Stimulated activated CD8-positive, alpha-beta memory T cell treated with anti-CD3 and anti-CD28 coated beads, Interleukin-12 subunit alpha, Interleukin-12 subunit beta, amount 100 ng/mL, for 4 hours (primary cell): ENCODE measurements at places on chromosomes 1 and 21.

- DNase-seq = no peak
These were observed 36.0 kb upstream of the DHCR24 start for GRCh38 chr1:54922921-54923421.

DNA sequence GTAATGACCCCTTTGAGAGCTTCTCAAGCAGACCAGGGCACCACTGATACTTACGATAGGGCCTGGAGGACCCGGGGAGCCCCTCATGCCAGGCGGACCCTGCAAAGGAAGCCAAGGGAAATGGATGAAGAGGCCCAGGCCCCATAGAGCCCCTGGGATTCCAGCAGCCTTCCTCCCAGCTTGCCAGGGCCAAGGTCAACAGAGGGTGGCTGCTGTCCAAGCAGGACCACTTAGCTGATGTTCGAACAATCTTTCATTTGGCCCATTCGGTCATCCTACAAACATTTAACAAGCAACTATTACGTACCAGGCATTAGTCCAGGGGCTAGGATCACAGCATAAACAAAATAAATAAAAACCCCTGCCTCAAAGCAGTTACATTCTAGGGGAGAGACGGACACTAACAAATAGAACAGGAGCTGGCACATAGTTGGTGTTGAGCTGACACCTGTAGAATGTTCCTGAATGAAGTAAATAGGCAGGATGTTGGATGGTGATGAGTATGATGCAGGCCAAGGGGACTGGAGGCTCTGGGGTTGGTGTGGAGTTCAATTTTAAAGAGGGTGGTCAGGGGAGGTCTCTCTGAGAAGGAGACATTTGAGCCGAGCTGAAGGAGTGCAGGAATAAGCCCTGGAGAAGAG is 27.0 kb upstream of the PEF1 start:
- no peak for DNase-seq

DNA sequence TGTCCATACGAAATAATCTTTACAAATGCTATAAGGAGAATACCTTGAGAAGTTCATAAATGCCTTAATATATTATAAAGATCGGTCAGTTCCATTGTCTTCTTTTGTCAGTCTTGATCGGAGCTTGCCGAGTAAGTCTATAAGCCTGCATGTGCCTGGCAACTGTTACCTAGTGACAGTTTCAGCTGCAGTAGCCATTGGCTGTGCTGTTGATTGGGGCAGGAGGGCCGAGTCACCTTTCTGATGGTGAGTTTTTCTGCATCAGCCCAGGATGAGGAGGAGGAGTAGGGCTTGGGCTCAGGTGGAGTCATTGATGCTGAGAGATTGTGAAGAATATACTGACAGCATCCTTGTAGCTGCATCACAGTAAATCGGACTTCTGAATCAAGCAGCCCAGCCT is 1.9 kb upstream of the GPR52 start:
- no peak for DNase-seq

DNA sequence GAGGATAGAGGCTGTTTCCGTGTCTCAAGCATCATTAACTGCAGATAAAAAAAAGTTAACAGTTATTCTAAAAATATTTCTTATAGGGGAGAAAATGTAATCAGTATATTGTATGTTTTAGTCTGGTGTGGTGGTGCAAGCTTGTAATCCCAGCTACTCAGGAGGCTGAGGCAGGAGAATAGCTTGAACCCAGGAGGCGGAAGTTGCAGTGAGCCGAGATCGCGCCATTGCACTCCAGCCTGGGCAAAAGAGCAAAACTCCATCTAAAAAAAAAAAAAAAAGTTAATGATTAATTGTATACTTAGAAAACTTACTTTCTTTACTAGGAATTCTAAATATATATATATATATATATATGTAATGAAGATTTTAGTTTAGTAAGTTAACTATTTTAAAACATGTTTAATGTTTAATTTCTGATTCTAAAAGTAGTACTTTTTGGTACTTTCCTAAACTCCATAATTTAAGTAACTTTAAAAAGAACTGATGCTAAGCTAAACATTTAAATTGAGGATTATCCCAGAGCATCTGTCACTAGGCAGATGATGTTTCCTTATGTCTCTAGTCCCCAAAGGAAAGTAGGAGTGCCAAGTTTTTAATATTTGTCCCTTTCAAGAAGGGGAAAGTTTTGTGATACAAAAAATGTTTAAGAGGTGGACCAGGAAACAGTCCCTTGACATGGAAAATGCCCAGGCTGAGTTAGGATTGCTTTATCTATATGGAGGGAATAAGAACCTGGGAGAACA is 66.3 kb downstream of the DYRK1A start:
- no peak for DNase-seq

DNA sequence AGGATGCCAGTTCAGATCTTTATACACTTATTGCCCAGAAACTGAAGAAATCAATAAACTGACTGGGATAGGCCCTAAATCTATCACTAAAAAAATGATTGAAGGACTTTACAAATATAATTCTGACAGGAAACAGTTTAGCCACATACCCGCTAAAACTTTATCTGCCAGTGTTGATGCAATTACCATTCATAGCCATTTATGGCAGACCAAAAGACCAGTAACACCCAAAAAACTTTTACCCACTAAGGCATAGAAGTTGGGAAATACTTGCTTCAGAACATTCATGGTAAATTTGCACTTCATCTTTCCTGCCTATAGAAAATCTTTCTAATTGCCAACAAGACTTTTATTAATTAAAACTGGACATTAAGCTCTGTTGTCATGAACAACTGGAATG is 15.0 kb upstream of the GPR25 start:
- no peak for DNase-seq

DNA sequence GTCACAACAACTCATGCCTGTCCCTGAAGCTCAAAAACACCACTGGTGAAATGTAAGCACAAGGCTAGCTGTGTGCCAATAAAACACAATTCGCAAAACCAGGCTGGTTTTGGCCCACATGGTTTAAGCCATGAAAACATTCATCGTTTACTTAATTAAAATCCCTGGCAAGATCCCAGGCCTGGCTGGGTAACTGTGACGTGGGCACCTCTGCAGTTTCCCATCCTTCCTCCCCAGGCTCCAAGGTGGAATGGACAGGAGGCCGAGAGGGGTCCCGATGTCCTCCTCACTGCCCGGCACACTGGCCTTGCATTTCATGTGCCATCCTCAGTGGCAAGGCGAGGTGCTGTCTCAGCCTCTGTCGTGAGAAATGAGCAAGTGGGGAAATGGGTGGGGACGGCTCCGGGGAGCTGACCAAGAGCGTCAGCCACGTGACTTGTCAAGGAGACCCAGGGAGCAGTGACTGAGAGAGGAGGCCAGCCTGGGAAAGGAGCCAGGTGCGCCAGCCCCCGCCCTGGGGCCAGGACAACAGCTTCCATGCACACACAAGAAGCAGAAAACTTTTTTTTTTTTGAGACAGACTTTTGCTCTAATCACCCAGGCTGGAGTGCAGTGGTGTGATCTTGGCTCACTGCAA is 153.1 kb upstream of the RAB4A start:
- no peak for DNase-seq

DNA sequence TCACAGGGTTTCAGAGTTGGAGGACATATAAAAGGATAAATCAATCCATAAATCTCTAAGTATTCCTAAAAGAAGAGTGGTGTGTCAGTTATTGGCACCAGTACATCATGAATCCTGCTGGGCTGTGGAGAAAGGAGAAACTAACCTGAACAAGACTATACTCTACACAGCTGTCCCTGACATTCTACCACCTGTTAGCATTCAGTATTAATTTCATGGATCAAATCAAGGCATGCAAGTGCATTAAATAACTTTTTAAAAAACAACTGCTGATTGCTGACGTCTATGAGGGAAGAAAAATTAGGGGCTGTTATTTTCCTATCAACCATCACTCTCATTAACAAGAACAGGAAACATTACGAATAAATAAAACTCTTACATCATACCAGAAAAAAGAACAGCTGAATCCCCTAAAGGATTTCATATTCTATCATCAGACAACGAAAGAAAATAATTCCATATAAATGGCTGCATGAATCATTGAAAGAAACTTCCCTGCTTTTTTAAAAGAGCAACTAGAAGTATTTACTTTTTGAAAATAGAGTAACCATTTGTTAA is 121.7 kb downstream of the ATF6 start:
- DNase-seq = no peak

DNA sequence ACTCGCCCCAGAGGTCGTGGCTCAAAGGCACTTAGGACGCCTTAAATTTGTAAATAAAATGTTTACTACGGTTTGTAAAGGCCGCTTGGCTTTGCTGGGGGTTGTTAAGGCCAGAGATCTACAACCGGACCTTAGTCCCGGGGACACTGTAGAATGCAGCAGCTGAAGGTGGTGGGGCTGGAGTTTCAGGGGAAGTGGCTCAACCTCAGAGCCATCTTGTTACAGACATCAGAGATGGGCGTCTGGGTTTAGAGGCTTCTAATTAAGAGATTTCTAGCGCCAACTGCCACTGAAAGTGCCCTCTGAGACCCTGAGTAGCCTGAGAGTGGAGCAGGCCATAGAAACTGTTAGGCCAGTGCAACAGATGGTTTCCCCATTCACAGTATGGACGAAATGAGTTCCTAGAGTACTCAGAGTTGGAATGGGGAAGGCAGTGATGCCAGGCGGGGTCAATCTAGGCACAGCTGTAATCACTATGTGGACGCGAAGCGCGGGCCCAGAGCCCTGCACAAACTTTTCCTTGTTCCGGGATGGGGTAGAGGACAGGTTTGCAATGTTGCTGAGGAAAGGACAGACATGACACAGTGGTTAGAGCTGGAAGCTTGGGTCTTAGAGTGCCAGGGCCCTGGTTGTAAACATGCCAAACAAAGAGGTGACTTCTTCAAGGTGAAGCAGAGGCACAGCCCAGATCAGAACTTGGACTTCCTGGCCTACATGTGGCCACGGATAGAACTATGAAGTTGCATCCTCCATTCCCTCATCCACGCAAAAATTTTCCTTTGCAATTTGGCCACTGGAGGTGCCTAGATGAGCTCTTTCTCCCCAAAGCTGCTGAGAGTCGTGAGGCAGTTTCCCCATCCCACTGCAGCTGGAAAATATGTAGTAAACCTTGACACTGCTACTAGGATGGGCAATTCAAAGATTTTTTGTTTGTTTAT is 6.0 kb downstream of the HLX start:
- DNase-seq = no peak

DNA sequence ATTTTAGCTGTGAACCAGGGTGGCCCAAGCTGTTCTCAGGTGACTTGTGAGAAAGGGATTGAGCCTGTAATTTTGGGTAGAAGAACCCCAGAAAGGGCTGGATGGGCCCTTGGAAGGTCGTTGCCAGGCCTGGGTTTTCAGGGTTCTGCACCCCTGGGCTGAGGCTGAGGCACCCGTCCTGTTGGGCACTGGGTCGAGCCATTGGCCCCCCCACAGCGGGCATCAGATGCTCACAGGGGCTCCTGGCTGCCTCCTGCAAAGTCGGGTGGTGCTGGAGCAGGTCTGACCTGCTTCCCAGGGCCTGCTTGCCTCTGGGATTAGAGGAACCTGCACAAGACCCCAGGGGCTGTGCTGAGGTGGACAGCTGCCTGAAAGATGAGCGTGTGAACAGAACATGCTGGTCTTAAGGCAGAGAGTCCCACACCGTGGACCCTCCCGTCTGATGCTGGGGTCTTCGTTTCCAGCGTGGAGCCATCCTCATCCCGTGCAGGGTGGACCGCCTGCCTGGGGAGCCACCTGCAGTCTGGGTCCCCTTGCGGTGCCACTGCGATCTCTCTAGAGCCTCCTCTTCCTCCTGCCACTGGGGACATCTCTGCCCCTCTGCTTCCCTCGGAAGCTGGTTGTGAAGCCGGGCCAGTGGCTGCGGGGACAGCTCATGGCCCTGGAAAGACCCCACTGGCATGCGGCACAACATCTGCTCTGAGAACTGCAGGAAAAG is 1.7 kb upstream of the TRPM2 start:
- DNase-seq = no peak
